ENCODE measurements at places on chromosomes 1 and 21.

DNA sequence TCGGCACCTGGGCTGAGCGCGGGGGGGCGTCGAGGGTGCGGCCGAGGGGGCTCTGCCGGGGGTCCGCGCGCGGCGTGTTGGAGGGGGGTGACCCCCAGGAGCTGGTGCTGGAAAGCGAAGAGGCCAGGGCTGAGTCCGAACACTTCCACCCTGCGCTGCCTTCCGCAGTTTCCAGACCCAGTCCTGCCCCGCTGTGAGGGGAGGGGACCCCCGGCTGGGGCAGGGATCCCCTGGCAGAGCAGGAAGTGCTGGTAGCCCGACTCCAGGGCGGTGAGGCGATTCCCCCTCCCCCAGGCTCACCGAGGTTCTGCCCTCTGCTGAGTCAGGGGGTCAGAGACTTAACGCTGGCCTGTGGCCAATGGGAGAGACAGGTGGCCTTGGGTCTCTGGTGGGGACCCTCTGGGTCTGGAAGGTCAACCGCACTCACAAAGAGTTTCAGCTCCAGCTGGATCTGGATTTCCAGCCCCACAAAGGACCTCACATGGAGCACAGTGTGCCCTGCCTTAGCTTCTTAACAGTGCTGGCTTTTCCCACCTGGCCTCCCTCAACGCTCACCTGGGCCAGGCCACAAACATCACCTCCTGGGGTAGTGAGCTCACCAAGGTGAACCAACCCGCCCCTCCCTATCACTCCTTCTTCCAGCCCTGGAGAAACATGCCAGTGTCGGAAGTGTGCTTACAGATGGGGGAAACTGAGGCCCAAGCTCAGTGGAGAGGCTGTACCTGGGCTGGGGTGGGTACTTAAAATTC, 39.8 kb upstream of the SYNC start:
- no peak for DNase-seq

- no peak for DNase-seq
These were observed 606 bp downstream of the DENND1B start for GRCh38 chr1:197774466-197775281.

GRCh38 chr1:39995973-39996393, 41.0 kb downstream of the MFSD2A start:
- no peak for DNase-seq

DNA sequence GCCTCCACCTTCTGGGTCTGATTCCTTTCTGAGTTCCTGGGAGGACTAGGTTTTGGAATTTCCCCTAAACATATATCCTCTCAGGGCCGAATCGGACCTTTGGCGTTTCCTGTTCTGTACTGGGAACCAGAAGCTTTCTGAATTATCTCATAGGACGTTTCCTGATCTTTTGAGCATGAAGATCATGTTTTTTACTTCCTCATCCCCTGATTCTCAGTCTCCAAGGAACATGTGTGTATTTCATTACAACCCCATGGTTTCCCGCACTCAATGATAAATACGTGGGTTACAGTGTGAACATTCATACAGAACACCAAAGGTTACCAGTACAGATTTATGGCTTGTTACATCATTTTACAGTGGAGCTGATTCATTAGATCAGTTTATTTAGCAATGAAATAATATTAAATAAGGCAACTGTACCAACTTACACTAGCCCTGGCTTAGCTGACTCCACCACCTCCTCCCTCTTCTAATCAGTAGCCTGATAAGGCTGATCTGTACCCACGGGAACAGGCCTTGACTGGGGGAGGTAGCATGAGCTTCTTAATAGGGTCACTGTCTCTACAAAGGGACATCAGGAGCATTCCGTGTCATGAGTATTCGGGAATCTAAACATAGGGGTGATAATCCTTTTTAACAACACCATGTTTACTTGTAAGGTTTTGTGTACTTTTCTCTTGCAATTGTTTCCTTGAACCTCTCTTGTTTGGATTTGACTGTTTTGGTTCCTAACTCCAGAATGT, 57.8 kb upstream of the ERRFI1 start:
- DNase-seq: no peak

- no peak for DNase-seq
These were observed 44.5 kb downstream of the IL12RB2 start for GRCh38 chr1:67352211-67352610.

GRCh38 chr21:43269440-43269839, 100.6 kb downstream of the CRYAA start:
- no peak for DNase-seq

- no peak for DNase-seq
These were observed 9.2 kb upstream of the CHIA start for GRCh38 chr1:111281411-111281810.

DNA sequence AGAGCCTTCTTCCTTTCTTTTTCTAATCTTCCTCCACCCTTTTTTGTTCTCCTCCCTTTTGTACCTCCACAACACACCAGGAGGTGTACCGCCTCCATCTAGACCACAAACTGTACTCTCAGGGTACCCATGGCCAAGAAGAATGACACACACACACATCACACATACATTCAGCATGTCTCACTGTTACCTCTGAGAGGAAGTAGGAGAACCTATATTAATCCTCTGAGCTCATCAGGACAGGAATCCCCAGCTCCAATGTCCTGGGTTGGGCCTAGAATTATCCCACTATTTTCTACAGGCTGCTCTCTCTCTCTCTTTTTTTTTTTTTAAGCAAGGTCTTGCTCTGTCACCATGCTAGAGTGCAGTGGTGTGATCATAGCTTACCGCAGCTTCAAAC, 36.7 kb downstream of the ATP2B4 start:
- DNase-seq: peak; percentile 89

- no peak for DNase-seq
These were observed 69.8 kb upstream of the ATP5PO start for GRCh38 chr21:33985117-33986050.

GRCh38 chr1:125065092-125065820, 3880.5 kb downstream of the SRGAP2C start:
- DNase-seq: no peak

DNA sequence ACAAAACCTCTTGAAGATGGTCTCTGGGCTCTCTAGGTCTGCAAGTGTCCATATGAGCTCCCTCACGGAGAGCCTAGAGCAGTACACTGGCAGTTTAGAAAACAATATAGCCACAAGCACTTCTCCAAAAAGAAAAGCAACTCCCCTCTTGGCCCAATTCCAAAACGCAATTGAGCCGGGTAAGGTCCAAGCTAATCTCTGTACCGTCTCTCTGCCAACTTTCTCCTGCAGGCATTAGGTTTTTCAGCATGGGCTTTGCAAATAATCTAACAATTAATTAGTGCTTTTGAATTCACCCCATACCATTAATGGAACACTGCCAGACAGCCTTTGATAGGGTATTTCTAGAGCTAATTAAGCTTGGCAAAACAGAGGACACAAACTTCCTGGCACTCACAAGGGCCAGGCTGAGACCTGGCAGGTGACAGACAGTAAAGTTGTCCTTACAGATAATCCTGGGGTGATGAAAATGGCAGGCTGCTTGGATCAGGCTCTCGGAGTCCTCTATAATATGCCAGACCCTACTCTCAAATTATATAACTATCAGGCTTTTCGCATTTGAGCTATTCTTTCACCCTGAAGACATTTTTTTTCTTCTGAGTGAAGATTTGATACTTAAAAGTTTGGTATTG, 39.8 kb downstream of the TGFBR3 start:
- no peak for DNase-seq

DNA sequence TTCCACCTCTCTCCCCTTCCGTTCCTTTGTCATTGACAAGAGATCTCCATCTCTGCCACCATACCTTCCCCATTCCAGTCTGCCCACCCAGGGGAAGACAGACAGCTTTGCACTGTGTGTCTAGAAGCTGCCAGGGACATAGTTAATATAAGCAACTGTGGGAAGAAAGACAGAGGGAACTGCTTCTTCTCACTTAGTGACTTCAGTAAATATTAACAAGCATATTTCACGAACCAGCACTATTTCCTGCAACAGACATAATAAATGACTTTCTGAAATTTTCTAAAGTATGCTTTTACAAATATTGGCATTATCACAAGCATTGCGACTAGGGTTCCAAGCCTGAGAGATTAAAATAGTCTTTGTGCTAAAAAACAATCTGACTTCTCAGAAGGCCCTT, 43.2 kb upstream of the SLC6A9 start:
- DNase-seq: no peak

DNA sequence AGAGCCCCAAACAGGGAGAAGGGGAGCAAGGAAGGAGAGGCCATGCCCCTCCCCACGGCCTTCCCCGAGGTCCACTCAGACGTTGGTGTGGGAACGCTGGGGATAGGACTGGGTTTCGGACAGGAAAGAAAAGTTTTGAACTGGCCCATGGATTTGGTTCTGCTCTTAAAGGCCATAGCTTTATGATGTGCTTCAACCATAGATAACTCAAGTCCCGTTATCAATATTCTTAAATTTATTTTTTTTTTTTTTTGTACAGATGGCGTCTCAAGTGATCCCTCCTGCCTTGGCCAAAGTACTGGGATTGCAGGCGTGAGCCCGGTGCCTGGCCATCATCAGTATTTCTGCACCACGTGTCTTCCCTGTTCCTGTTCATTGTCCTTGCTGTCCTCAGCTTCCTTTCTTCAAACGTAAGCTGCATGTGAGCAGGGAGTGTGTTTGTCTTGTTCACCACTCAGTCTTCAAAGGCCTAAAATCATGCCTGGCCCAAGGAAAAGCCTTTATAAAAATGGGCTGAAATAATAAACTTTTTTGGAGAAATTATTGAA, 820 bp upstream of the KRTAP10-1 start:
- no peak for DNase-seq

- no peak for DNase-seq
These were observed 25.5 kb upstream of the ZC3H12A start for GRCh38 chr1:37448691-37449417.

- no peak for DNase-seq
These were observed 213.5 kb downstream of the LYPLAL1 start for GRCh38 chr1:219387211-219387610.

- no peak for DNase-seq
These were observed 54.9 kb downstream of the KIAA1614 start for GRCh38 chr1:180967558-180967957.

DNA sequence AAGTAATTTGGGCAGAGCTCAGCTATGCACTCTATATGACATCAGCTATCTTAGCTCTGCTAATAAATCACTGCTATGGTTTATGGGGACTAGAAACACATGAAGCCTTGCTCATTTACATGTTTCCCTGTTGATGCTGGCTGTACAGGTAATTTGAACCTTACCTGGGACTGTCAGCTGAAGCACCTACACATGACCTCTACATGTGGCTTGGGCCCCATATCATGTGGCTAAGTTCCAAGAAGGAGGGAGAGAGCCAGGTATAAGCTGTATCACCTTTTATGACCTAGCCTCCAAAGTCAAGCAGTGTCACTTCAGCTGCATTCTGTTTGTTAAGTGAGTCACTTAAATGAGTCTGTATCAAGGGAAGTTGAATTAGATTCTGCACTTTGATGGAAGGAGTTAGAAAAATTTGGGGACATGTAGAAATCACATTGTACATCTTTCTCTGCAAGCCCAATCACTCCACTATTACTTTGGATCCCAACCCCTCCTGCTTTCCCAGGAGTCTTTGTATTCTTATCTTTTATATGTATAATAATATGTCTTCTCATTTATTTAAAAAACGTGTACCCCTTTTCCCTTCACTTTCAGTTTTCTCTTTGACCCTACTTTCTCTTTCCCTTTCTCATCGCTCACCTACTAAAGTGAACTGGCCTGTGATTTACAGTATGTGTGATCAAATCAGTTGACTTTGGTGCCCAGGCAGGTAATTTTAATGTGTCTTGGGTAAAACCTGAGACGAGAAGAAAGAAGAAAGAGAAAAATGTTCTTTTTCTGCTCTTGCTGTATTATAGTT, 53.4 kb upstream of the PRKACB start:
- peak; percentile 92 for DNase-seq

- no peak for DNase-seq
These were observed 66.9 kb downstream of the NFIA start for GRCh38 chr1:61149010-61149860.

DNA sequence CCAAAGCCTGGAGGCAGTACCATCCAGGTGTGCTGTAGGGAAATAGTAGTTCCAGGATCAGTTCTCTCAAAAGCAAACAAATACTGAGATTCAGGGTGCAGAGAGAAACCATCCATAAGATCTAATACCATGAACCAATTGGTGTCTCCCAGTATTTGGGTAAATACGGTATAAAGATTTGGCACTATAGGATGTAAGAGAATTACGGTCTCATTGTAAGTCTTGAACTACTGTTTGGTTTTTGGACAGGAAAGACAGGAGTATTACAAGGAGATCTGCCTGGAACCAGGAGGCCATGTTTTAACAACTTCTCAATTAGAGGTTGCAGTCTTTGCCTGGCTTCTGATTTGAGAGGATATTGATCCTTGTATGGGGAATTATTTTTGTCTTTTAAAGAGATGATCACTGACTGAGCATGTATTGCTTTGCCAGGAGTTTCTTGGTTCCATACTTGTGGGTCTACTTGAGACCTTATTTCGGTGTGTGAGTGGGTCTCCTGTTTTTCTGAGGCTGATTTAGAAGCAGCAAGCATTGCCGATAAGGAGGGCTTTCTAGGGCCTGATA, 10.2 kb downstream of the AADACL4 start:
- DNase-seq: no peak

- no peak for DNase-seq
These were observed 38.2 kb downstream of the ZBTB17 start for GRCh38 chr1:15937706-15938168.

DNA sequence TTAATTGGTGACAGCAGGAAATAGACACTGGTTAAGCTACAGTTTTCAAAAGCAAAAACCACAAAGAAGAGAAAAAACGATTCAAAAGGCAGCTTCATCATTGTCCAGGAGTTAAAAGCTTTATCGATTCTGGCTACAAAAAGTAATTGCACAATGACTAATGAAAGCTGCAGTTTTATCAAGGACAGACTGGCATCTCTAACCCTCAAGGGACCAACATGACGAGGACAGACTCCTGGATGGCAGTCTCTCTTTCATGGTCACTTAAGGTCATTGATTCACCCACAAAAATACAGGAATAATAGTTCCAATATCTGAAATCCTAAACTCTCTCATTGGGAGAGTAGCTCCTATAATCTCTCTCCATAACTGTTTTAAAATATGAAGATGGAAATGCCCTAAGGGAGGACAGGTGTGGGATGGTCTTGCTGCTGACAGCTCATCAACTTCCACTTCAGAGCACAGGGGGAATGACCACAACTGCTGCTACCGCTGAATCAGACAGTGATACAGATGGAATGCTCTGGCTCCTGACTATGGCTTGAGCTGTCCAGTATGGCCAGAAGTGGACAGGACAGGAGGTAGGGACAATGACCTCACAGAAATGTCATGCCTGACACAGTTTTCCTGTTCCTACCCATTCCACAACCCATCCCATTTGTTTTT, 17.4 kb upstream of the CPLANE2 start:
- DNase-seq: no peak

DNA sequence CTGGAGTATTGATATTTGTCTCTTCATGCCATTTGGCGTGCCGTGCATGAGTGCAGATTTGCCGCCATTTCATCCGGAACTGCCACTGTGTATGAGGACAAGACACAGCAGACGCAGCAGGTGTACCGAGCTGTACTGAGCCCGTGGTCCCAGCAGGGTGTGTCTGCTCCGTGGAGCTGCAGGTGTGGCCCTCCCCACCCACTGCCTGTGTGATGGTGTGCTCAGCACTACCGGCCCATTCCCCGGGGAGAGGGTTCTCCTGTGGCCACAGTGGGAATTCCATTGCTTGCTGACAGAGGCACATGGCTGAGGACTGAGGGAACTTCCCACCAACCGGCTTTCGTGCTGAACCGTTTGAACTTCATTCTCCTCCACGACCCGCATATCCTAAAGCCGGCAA, 34.3 kb upstream of the COL6A1 start:
- DNase-seq: no peak
